ENCODE measurements at places on chromosomes 6 and 20.

DNA sequence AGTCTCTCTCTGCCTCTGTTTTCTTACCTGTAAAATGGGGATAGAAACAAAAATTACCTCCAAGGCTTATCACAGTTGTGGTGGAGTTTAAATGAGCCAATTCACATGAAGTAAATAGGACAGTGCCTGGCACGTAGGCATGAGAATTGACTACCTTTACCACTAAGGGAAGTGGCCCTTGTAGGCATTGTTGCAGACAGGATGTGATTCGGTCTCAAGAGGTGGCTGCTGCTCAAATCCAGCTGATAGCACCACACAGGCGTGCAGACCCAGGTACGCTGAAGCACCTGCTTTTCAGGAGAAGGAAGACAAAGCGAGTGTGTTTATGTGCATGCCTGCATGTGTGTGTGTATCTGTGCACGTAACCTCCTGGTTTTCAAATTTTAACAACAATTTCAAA is 108.6 kb downstream of the EYA2 start:
- DNase-seq, result no peak

- peak; percentile 55 for DNase-seq
These were observed 3.1 kb upstream of the CEBPB start for GRCh38 chr20:50187403-50188051.

- no peak for DNase-seq
These were observed 75.5 kb upstream of the FABP7 start for GRCh38 chr6:122704066-122704465.

GRCh38 chr6:156826290-156826955 is 49.2 kb downstream of the ARID1B start:
- DNase-seq, result no peak

DNA sequence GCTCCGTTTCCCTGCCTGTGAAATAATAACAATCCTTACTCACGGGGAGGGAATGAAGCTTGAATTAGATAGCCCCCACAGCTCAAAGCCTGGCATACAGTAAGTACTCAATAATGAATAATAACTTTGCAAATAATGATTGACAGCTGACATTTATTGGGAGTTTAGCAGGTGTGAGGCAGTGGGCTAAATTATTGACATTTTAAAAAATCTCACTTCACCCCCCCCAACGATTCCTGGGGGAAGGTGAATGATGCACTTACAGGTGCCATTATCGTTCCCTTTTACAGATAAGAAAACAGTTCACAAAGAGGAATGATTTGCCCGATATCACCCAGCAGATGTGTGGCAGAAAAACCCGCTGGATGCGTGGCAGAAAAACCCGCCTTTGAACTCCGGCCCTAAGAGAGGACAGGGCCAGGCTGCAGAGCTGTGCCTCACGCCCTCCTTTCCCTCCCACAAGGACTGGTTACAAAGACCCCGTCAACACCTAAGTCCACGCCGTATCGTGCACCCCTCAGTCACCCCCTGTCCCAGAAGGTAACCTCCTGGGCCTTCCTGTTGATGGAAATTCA is 114.2 kb upstream of the PTPN1 start:
- no peak for DNase-seq

- DNase-seq, result no peak
These were observed 228.8 kb downstream of the HACE1 start for GRCh38 chr6:104630955-104631354.

DNA sequence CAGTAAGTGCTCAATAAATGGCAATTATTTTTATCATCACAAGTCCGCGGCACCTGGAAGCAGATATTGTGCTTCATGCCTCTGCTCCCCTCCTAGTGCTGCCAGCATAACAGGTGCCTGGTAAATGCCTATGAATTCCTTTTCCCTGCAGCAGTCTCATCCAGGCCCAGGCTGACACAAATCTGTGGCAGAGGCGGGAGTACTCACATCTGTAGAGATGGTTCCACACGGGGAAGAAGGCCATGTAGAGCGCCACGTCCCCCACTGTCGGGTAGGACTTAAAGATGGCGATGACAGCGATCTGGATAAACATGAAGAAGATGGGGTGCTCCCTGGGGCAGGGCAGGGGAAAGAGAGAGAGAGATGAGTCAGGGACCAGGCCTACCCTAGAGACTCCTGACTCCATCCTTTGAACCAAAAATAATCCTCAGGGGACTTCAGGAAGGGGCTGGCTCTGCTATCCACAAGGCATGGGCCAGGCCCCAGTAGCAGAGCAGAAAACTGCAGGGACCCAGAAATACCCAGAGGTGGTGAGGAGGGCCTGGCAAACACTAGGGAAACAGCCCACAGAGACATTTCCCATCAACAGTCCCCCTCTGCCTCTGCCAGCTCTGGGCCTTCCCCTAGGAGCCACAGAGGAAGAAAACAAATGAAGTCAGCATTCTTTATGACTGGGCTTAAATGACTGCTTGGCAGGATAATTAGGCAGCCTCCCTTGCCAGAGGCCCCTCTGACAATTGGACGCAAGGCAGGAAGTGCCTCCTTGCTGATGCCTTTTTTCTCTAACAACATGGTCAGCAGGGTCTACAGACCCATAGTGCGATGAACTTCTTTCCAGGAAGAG is 23.0 kb downstream of the MAP1LC3A start:
- DNase-seq, result peak; percentile 83

- DNase-seq, result no peak
These were observed 83.1 kb downstream of the VEGFA start for GRCh38 chr6:43853066-43853650.

DNA sequence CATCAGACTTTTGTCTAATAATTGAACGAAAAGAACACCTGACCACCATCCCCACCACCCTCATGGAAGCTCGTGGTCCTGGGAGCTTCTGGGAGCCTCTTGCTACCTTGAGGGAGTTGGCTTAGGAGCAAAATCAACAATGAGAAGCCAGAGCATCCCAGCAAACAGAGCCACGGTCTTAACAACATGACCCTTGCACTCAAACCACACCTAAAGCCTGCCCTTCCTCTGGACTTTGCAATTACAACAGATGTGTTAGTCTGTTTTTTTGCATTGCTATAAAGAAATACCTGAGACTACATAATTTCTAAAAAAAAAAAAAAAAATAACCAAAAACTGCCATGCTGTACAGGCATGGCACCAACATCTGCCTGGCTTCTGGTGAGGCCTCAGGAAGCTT is 9.5 kb upstream of the RBM24 start:
- no peak for DNase-seq

- DNase-seq, result no peak
These were observed 61.1 kb downstream of the NFATC2 start for GRCh38 chr20:51481341-51481914.

DNA sequence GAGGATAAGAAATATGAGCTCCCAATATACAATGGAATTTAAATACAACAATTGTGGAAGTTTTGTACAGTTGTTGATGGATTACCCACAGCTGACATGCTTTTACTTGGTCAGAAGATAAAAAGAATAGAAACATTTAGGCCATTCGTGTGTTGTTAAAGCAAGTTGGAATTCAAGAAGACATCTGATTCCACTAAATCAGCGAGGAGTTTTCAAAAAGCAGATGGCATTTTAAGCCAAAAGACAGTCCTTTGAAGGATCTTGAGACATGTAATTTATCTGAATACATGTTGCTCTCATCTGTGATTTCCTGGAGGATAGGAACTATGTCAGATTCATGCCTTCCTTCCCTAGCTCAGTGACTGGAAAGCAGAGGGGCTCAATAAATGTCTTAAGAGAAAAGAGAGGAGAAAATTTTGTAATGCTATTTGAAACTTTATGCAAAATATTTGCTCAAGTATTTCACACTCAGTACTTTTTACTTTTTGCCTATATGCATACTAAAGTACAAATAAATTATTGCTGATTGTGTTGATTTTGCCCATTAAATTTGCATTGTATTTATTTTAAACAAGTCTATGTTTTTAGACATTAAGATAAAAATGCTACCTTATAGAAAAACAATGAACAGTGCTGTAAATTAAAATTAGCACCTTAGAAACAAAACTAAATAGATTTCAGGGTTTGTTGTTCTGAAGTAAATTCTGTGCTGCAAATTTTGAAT is 733.8 kb upstream of the FLRT3 start:
- DNase-seq, result peak; percentile 16

- peak; percentile 9 for DNase-seq
These were observed 423.6 kb downstream of the HAO1 start for GRCh38 chr20:7516621-7517111.

DNA sequence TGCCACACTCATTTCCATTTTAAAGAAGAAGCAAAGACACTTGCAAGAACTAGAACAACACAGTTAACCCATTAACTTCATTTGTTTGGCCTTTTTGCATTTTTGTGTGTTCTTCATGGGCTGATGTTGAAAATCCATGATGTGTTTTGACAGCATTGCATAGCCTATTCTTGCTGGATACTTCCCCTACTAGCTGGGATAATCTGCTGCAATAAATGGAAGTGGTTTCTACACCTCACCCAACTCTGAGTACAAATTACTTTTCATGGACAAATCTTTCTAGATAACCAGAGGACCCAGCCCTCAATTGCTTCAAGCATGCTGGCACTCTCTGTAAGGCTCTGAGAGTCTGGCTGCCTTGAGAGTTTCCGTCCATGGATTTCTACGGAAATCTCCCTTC is 26.5 kb downstream of the CST9L start:
- DNase-seq, result no peak

DNA sequence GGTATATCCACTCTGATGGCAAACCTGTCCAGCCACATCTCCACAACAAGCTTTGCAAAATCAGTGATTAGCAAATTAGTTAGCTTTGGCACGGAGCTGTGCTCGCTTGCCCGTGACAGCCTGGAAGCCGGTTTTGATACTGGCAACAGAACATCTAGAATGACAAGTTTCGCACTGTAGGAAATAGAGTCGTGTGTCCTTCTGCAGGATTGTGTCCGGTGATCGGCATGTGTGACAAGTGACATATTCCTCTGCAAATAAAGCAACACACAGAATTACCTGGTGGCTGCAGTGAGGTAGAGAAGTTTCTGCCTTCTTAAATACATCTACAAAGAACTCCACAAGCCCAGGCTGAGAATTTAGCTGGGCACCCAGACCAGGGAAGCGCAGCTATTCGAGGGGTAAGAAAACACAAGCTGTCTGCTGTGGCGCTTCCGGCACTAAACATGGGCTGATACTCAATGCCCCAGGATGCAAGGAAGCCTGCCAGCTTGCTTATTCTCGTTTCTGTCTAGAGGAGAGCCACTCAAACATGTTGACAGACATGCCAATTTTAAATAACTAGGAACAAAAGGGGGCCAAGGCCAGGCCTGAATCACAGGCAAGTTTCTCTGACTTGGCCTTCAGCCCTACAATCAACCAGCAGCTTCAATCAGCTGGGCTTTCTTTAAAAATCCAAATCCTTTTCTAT is 22.2 kb downstream of the EIF2S2 start:
- DNase-seq, result no peak

DNA sequence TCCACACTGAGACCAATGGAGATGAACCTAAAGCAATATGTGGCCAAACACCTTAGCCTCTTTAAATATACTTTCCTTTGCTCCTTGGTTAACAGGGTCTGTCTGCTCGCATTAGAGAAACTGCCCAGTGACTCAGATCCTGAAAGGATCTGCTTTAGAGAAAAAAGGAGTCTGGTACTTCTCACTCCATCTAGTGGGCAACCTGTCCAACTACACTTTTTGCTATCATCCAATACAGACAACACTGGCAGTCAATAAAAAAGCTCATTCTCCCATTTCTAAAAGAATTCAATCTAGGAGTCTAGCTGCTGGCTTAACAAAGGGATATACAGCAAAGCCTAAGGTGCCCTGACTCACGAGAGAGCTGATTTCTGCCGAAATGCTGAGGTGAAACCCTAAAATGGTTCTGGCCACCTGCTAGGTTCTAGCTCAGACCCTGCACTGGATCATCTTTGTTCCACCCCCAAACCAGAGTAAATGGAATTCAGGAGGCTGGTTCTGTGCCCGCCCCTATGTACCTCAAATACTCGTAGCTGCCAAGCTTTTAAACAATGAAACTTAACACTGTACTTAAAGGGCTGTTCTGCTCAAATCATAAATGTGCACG is 11.5 kb downstream of the GNL1 start:
- peak; percentile 91 for DNase-seq

DNA sequence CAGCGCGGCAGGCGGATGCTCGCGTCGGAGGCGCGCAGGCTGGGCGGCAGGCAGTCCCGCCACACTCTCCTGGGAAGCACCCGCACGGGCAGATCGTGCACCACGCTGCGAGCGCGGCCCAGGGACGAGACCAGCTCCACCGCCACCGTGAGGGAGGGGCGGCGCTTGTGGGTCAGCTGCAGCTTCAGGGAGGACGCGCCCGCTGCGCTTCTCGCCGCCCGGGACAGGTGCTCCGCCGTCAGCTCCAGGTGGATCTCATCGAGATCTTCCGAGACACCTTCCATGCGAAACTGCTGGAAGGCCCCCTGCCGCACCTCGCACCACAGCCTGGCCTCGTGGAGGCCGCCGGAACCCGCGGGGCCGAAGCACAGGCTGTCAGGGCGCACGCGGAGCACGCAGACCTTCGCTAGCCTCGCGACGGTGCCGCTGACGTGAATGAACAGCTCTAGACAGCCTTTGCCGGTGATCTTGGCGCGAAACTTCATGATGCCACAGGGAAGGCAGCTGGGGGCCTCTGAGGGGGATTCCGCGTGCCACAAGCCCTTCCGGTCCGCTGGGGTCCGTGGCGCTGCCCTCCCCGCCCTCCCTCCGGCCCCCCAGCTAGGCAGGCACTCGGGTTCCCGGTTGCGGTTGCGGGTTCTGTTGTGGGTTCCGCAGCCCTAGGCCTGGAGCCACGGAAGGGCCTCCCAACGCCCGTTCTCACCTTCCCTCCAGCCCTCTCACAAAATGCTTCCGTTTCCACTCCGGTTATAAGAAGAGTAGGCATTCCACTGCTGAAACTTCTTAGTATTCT is at the start of gene HUS1B:
Gene HUS1B (minus strand): TSS at position 641 of the 793 bp plus-strand sequence. CDS start 156 bp downstream, at position 485.
- no peak for DNase-seq

DNA sequence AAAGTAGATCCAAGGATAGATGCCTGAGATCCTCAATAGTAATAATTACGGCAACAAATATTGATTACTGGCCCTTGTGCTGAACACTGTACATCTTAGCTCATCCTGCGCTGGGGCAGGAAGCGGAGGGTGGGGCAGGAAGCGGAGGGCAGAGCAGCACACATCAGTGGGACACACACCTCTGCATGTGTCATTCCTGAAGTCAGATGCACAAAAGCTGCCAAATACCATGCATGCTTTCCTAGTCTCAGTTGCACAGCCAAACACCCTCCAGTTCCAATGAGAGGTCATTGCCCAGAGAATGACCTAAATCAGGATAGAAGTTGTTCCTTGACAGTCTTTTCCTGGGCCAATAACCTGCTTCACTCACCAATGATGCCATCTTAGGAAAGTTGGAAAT is 74.4 kb upstream of the FOXC1 start:
- no peak for DNase-seq

DNA sequence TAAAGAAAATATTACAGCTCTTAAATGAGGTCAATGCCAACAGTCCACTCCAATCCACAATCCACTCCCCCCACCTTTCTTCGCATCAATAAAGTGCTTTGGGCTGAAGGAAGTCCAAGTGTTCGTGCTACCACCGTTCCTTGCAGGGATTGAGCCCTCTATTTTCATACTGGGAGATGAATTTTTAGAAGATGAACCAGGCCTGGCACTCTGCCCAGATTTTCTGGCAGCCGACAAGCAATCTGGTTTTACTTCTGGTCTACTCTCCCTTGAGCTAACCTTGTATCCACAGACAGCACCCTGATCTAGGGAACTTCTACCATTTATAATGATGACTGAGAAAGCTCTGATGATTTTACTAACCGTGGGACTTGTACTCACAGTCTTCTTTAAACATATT is 72.3 kb downstream of the BTBD9 start:
- peak; percentile 86 for DNase-seq

Measured in adipocyte (in vitro differentiated cells).